Activated gamma-delta T cell (primary cell): ENCODE measurements at places on chromosomes 6 and 20.

DNA sequence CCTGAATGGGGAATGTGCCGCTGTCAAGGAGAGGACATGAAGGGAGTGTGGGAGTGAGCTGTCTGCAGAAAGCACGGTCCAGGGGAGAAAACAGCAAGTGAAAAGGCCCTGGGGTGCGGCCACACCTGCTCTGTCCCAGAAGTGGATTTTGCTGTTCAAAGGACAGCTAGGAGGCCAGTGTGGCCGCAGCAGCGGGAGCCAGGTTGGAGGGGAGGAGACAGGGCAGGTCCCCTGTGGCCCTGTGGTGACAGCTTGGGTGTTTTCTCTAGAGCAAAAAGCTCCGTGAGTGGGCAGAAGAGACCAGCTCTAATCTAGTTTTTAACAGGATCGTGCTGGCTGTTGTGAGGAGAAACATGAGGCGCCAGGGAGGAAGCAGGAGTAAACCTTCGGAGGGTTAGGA lies 4.5 kb upstream of the SLC52A3 start:
- DNase-seq: no peak

- DNase-seq: no peak
Measured at GRCh38 chr20:50837532-50838321, 42.9 kb downstream of the BCAS4 start.

- DNase-seq: no peak
Measured at GRCh38 chr6:169395080-169395805, 141.6 kb upstream of the THBS2 start.

DNA sequence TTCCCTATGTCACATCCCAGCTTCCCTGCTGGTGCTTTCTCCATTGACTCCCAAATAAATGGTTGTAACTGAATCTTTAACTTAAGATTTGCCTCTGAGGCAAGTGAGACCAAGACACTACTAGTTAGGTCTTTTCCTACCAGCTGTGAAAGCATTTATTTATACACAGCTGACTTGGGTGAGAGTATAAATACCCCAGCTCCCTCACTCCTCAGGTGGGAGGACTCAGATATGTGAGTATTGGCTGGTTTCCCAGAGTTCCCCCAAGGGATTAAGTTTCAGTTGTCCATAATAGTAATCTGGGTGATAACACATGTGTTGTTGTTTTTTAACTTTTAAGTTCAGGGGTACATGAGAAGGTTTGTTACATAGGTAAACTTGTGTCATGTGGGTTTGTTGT lies 49.8 kb downstream of the CFAP61 start:
- DNase-seq: no peak

GRCh38 chr20:41395667-41396664 lies 29.3 kb upstream of the EMILIN3 start:
- no peak for DNase-seq

DNA sequence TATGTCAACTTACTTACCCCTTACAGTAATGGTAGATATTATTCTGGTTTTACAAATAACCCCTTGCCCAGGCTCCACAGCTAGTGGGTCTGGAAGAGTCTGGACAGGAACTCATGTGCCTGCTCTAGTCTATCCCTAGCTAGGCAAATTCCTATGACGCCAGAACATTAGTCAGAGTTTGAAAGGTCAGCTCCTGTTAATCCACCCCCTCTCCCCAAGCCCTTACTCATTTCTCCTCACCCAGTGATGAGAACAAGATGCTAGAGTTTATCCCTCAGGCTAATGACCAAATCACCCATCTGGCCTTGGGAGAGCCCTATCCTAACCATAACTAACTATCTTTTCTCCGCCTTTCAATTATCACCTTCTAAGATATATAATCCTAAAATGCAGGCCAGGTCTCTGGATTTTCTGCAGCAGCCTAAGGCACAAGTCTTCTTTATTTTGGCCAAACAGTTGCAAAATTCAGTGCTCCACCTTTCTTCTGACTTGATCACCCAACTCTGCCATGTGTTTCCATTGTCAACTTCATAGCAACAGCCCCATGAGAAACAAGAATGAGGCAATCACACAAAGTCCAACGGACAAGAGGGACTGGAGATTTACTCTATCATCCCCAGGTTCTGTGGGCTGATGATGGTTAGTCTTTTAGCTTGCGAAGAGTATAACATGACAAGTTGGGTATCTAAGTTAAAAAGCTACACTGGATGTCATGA lies 113.3 kb downstream of the TASP1 start:
- no peak for DNase-seq

GRCh38 chr20:50029083-50029696 lies 46.4 kb downstream of the SNAI1 start:
- no peak for DNase-seq

GRCh38 chr20:25576783-25577530 lies 8.4 kb downstream of the NINL start:
- no peak for DNase-seq

DNA sequence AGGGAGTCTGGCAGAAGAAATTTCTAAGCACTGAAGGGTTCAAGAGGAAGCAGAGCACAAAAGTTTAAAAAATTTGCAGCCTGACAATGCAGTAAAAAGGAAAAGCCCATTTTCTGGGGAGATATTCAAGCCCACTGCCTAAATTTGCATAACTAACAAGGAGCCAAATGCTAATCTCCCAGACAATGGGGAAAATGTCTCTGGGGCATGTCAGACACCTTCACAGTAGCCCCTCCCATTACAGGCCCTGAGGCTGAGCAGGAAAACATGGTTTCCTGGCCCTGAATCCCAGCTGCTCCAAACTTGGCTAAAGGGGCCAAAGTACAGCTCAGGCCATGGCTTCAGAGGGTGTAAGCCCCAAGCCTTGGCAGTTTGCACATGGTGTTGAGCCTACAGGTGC lies 908.5 kb upstream of the MANEA start:
- no peak for DNase-seq

DNA sequence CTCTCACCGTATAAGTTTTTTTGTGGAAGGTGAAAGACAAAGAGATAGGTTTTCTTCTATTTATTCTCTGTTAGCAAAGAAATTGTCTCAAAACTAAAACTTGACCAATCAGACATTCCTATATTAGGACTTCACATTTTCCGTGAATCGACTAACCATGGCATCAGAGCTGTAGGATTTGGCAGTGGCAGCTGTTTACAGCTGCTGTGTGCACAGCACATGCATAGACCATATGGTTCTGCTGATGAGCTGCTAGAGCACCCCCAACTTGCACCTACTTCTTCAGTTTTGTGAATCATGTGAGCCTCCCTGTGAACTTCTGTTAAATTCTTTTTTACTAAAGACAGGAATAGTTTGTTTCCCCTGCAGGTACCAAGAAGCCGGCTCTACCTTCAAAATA lies 157.9 kb downstream of the RFX6 start:
- no peak for DNase-seq
